NCI-H2081 treated with DMSO at 0.1 percent for 48 hours (cell line): ENCODE measurements at places on chromosomes 2 and 18.

DNA sequence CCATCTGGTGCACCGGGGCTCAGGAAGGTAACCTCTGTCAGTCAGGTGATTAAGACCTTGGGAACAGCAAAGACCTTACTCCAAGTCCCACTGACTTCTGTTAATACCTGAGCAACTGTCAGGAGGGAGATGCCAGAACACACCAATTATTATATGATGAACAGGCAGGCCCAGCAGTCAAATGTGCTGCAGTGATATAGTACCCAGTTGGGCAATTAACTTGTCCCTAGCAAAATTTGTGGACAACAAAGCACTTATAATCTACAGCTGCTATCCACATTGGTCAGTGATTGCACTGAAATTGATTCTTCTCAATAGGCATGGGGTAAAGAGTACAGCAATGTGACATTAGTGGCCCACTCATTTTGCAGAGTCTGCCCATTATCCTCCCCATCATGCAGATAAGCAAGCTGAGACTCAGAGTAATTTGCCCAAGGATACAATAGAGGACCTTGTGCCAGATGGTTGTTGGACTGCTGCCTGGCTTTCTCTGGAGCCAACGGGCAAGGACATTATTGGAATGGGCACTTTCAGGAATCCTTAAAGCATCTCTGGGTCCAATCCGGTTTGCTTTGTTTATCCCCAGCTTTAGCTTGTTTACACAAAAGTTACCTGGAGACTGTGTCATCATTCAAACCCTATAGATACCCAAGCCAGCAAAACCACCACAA lies 147.6 kb downstream of the CCBE1 start:
- no peak for DNase-seq

GRCh38 chr2:186980787-186981550 lies 132.0 kb upstream of the ZSWIM2 start:
- DNase-seq, result peak; percentile 76

GRCh38 chr2:200962811-200963123 lies 693 bp downstream of the ORC2 start:
- DNase-seq, result no peak

GRCh38 chr18:28735731-28736130 lies 558.8 kb upstream of the CDH2 start:
- DNase-seq, result no peak

- DNase-seq, result no peak
These were observed 586.0 kb upstream of the VRK2 start for GRCh38 chr2:57460396-57461276.

DNA sequence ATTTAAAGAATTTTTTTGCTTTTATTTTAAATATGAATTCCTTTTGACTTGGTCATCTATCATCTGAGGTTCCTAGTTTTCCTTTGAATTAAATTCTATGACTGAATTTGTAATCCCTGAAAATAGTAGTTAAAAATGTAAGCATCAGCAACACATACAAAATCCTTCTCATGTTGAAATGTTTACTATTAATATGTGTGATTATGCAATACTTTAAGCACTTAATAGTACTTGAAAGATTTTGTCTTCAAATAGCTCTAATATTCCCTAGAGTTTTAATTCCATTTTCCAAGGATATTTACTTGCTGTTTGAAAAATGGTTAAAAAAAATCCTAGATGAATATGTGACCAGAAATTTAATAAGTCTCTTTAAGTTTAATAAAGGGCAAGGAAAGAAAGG lies 26.6 kb upstream of the SPATS2L start:
- no peak for DNase-seq

DNA sequence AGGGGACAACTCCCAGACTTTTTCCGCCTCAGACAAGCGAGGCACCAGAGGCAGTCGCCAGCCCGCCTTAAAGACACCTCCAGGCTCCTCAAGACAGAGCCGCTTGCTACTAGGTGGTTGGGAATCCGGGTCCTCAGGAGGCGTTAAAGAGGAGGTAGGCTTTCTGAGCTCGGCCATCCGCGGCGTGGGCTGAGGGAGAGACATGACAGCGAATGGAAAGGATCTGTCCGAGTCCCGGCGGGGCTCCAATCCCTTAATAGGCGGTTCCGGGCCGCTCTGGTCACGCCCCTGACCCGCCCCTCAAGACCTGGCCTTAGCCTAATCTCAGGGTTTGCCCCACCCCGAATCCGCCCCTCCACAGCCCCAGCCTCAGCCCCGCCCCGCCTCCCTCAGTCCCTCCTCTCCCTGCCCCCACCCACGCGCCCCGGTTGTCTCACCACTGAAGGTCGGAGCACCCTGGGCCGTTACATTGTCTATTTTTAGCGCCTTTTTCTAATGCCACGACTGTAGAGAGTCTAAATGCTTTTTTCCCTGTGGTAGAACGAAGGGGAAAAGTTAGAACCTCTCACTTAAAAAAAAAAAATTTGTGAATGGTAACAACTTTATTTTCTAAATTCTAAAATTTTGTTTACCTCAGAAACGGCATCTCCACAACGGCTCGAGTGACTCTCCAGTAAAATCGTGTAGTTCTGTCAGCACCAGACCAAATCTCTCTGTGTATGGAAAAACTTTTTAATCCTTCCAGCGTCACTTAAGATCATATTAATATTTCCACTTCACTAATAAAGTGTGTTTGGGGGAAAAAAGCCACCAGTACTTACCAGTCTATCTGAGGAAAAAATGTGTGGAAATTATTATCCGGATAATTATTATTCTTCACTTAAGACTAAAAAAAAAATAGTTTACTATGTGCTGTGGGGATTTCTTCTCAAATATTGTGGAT lies at the start of gene RAD51AP2:
RAD51AP2 (minus strand) TSS at position 229 of the 943 bp plus-strand sequence; CDS start at position 204, 25 bp downstream.
- no peak for DNase-seq

- DNase-seq, result no peak
These were observed 103.1 kb downstream of the DTNB start for GRCh38 chr2:25570161-25570845.

DNA sequence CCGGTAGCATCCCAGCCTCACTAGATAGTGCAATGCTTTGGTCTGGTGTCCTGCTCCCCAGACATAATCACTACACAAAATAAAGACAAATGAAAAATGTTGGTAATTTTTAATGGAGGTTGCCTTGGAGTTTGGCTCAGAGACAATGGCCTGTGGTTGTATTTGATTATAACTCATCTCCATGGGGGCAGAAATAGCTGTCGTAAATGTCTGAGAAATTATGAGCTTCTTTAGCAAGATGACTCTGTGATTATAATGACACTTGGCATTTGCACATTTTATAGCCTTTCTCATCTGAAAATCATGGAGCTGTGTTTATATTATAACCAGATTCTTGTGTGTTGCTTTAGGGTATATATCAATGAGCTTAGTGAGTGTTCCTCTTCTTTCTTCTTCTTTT lies 1779.7 kb upstream of the CELF4 start:
- DNase-seq, result peak; percentile 35

GRCh38 chr2:205995260-205995659 lies 90.7 kb downstream of the INO80D start:
- no peak for DNase-seq

GRCh38 chr2:26991717-26992116 lies 21.3 kb downstream of the MAPRE3 start:
- DNase-seq, result no peak

- DNase-seq, result no peak
These were observed 6.2 kb upstream of the GORASP2 start for GRCh38 chr2:170922634-170923494.

DNA sequence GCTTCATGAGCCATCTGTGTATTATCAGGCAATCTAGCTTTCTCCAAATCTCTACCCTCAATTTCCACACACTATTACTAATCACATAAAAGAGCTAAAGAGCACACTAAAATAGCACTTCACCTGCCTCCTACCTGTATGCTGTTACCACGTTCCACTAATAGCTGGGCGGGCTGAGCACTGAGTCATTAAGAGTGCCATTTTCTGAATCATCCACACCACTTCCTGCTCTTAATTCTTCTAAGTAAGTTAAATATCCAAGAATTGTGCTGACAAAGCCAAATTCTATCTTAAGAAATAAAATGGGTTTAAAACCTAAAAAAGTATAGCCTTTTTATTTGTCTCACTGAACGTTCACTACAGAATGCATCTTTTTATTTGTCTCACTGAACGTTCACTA lies 35.7 kb downstream of the NOL10 start:
- DNase-seq, result no peak

DNA sequence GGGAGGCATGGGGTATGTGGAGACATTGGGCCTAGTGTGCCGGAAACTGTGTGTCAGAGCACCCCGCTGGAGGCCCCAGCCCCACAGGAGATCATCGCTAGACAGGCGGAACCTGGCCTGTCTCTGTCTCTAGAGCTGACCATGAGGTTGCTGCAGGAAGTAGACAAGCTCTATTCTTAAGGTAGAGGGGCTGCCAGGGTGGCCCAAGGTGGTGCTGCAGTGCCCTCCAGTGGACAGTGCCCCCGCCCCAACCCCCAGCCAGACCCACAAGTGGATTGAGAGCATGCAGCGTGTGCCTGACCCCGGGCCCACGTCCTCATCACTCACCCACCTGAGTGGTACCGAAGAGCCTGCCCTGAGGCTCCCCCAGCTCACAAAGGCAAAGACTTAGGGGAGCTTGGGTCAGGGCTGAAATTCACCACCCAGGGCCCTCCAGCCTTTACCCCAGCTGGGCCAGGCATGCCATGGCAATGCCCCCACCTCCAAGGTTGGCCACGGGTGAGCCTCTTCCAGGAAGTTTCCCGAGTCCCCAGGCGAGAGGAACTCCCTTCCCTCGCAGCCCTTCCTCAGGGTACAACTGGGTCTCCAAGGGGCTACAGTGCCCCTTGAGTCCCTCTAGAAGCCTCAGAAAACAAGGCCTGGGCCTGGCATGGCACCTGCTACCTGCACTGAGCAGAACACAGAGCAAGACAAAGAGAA lies 155.0 kb downstream of the TTC32 start:
- DNase-seq, result no peak

DNA sequence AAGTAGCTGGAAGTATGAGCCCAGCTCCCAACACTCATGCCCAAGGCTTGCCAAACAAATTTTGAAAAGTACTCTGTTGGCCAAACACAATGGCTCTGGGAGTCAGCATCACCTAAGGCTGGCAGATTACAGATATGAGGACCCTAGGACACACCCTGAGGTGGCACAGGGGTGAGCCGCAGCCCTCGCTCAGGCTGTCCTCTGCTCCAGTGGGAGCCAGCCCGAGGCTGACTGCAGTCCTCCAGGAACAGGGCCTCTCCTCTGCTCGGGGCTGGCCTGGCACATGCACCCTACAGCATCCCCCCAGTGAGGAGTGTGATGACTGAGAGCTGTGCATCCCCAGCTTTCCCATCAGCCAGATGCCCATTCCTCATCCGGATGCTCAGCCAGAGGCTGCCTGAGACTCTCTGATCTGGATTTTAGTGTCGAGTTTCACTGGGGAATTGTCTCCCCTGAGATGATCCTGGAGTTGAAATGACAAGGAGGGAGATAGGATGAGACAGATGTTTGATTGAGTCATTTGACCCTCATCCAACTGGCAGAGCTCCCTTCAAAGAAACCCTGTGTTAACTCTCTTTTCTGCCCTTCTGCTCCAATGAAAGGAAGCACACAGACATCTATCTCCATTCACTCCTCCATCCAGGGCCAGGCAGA lies 269.3 kb upstream of the NCKAP5 start:
- no peak for DNase-seq

- no peak for DNase-seq
These were observed 42.6 kb downstream of the PNO1 start for GRCh38 chr2:68200157-68200787.
